Frontal cortex (tissue), 4 donors: ENCODE measurements at places on chromosomes 12 and 14. TPM values are rescaled to one million over a fixed set of nuclear protein-coding genes. Genes with fewer than 3 reads are reported as not detected.

The PTPN6 gene
- total RNA-seq = 1.6 TPM

The ZCCHC8 gene
- total RNA-seq = 31.8 TPM

The CCDC196 gene
- not detected for total RNA-seq

GRCh38 chr12:60830381-60830780 is 1234.6 kb downstream of the SLC16A7 start:
- DNase-seq = no peak

- DNase-seq = no peak
Measured at GRCh38 chr14:63910583-63911363, 58.0 kb downstream of the SYNE2 start.

GRCh38 chr12:57899010-57899662 is 42.2 kb upstream of the ATP23 start:
- no peak for DNase-seq
